ENCODE measurements at places on chromosomes 7 and 10. TPM values are rescaled to one million over a fixed set of nuclear protein-coding genes. Genes with fewer than 3 reads are reported as not detected.

GRCh38 chr10:128614016-128614605 lies 487.9 kb upstream of the MKI67 start:
- no peak for DNase-seq

The PALD1 gene
- total RNA-seq: 1.1 TPM

The LDB1 gene
- 71.2 TPM for total RNA-seq

DNA sequence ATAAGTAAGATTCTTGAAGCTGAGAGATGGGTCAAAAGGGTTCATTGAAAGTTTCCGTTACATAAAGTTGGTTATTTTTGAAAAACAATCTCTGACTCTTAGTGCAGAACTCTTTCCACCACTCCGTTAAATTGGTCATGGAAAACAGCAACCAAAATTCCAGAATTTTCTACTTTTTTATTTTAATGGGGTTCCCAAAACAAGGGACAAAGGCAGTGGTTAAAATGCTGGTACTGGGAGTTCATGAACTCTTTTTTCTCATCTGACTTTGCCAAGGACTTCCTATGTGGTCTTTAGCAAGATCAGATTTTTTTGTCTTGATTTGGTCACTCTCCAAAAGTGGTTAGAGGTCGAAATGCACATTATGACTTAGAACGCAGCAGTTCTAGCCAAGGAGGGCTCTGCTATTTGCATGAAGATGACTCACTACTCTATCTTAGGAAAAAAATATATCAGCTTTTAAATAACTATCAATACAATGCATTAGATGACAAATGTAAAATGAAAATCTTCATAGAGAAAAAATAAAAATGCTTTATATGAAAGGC lies 145.7 kb downstream of the REEP3 start:
- no peak for DNase-seq

GRCh38 chr7:100380196-100380595 lies 6.9 kb downstream of the PILRA start:
- DNase-seq: no peak

The MIOS gene
- total RNA-seq: 49.5 TPM

The ZPBP gene
- not detected for total RNA-seq

DNA sequence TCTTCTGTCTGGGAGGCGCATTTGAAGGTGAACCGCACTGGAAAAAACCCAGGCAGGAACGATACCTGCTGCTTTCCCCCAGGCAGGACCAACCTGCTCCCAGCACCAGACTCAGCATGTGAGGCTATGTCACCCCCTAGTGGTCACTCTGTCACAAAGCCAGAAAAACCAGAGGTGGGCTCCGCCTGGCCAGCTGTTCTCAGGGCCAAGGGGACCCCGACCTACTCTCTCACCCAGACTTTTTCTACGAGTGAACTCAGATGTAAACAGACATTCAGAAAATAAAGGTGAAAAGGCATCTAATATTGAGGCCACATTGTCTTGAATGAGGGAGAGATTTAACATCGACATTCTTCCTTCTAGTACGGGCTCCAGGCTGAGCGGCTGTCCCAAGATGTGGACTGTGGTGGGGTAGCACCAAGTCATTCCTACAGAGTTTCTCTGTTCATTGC lies 117.3 kb downstream of the PRKAG2 start:
- peak; percentile 70 for DNase-seq

- DNase-seq: peak; percentile 21
These were observed 162.6 kb upstream of the AKR1E2 start for GRCh38 chr10:4663162-4663992.

GRCh38 chr10:5613481-5614154 lies 52.8 kb downstream of the ASB13 start:
- no peak for DNase-seq

The SLC29A4 gene
- 1.3 TPM for total RNA-seq

The TAC1 gene
- 3.0 TPM for total RNA-seq

DNA sequence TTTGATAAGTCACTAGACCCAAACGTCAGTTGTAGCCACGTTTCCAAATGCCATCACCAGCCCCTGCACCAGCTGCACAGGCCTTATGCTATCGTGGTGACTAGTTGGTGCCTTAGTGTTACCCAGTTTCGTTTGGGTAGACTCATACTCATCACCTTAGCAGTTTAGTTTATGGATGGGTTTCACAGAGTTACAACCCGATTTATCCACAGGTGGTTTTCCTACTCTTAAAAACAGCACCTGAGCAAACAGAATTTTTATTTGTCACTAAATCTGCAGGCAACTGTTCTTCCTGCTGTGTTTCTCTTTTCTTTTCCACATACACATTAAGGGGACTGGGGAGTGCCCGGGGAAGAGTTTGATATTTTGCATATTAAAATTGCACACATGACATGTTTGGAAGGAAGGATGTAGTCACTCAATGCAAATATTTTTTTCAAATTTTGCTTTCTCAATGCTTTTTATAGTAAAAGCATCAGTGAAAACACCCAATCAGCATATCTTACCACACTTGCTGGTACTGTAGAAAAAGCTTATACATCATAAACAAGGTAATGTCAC lies 41.6 kb downstream of the PDSS1 start:
- peak; percentile 53 for DNase-seq

DNA sequence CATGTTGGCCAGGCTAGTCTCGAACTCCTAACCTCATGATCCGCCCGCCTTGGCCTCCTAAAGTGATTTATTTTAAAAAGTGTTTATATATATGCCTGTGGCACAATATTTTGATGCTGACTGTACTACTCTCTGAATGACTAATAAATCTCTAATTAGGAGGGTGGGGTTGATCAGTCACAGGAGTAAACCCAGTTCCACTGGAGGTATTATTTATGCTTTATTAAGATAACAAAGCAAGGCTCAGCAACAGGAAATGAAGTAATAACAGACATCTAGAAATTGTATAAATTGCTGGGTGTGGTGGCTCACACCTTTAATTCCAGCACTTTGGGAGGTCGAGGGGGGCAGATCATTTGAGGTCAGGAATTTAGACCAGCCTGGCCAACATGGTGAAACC lies 26.0 kb upstream of the MCU start:
- DNase-seq: no peak

The SSC4D gene
- 1.0 TPM for total RNA-seq

DNA sequence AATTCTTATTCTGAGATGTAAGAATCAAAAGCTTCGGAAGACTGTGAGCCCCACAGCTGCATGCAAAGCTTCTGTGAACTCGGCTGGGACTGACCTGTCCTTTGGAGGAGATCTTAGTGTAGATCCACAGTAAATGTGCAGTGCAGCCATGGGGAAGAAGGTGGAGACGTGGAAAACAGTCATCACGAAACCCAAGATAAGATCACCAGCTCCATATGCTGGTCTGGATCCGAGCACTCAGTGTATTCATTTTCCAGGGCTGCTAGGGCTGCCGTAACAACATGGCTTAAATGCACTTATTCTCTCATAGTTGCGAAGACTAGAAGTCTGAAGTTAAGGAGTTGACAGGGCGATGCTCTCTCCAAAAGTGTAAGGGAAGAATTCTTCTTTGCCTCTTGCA lies 143.0 kb upstream of the TCF7L2 start:
- DNase-seq: no peak

- DNase-seq: no peak
These were observed 3.0 kb downstream of the CLDN15 start for GRCh38 chr7:101234636-101235035.

GRCh38 chr7:143259765-143260164 lies 3.5 kb upstream of the GSTK1 start:
- no peak for DNase-seq

- no peak for DNase-seq
These were observed 90.7 kb downstream of the DGKI start for GRCh38 chr7:137755846-137756651.

GRCh38 chr10:34589275-34589674 lies 225.8 kb downstream of the PARD3 start:
- no peak for DNase-seq

The ADRA2A gene
- 0.07 TPM for total RNA-seq

GRCh38 chr10:17059197-17059688 lies 70.4 kb downstream of the CUBN start:
- no peak for DNase-seq

The OR2A42 gene
- not detected for total RNA-seq

The ANKRD2 gene
- not detected for total RNA-seq

GRCh38 chr10:74585231-74586087 lies 240.9 kb upstream of the KAT6B start:
- peak; percentile 54 for DNase-seq

GRCh38 chr7:158107806-158108205 lies 479.8 kb downstream of the PTPRN2 start:
- DNase-seq: no peak

All from activated T-cell treated with anti-CD3 and anti-CD28 coated beads, Interleukin-2, amount 50 U/mL, for 72 hours (primary cell).